ENCODE measurements at places on chromosomes 11 and 22. TPM values are rescaled to one million over a fixed set of nuclear protein-coding genes. Genes with fewer than 3 reads are reported as not detected.

DNA sequence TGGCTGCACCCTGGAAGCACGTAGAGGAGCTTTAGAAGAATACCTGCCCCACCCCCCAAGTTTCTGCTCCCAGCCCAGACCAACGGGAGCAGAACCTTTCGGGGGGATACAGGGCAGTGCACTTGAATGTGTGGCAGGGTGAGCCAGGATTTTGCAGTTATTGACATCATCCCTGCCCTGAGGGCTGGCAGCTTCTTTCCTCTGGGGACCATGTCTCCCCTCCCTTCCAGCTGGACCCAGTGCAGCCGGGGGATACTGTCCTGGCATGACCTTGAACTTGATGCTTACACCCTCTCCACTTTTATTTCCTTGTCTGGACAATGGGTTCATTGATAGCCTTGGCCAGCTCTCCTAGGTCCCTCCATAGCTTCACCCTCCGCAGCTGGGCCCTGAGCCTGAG is 4.1 kb upstream of the CABP7 start:
- no peak for DNase-seq
- peaks cover 59% of the 10 kb centered on the region for H3K27me3 ChIP-seq
- H3K4me3 ChIP-seq = no peak overlapping the region
- H3K27ac ChIP-seq = no peak overlapping the region

MMP13 gene
- total RNA-seq = not detected

KCNA4 gene
- total RNA-seq = 0.27 TPM

KCNJ5 gene
- 1.1 TPM for total RNA-seq

- DNase-seq = no peak
- H3K27ac ChIP-seq = no peak overlapping the region
- H3K4me1 ChIP-seq = peaks cover 2% of the 10 kb centered on the region
- no peaks in the 10 kb centered on the region for H3K27me3 ChIP-seq
- H3K36me3 ChIP-seq = no peaks in the 10 kb centered on the region
Measured at GRCh38 chr11:81602508-81602907, 1131.2 kb downstream of the FAM181B start.

NPAS4 gene
- total RNA-seq = not detected

DNA sequence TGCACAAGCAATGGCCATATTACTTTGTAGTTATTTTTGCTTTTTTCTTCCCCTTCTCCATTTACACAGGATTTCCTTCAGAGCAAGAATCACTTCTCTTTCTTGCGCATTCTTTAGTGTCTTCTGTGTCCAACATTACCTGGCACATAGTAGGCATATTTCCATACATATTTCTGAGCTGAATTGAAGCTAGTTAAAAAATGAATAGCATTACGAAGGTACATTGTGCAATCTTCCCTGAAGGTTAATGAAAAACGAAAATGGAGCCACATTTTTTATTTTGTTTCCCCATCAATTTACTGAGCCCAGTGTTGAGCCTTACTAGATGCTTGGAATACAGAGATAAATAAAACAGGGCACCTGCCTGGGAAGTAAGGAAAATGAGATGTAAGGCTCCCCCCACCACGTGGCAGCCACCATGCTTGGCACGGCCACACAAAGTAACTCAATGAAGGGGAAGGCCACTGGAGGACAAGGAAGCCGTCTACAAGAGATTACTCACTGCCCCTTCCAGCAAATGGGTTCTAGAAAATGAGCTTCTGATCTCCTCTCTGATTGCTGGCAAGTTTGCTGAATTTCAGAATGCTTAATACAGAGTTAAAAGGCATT is 381.9 kb downstream of the LARGE1 start:
- H3K27ac ChIP-seq = peak overlapping the region; percentile 41
- H3K4me1 ChIP-seq = peaks cover 48% of the 10 kb centered on the region
- peaks cover 15% of the 10 kb centered on the region for H3K36me3 ChIP-seq
- no peak overlapping the region for H3K4me3 ChIP-seq
- no peak for DNase-seq

DNA sequence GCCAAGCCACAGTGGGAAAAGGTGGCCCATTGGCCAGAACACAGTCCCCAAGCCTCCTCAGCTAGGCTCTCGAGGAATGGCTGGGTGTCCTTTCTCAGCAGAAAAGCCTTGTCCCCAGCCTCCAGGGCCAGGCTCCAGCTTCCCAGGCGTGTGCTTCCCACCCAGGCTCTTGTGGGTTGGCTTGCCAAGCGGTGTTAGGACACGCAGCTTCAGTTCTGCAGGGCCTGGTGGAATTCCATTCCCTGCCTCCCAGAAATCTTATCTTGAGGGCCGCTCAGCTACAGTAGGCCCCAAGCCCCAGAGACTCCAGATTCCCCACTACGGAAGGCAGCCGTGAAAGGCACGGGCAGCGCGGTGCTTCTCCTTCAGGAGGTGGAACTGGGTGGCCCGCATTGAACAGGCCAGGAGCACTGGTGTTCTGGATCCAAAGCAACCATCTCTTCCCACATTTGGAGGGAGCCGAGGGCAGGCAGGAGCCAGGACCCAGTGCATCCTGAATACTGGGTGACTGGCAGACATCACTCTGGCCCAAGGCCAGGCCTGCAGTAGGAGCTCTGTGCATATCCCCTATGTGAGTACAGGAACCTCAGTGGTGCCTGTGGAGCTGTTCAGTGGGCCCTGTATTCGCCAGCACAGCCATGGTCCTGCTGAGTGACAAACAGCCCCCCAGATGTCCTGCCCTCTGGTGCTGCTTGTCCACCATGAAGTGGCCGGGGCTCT is 16.7 kb upstream of the KCNQ1OT1 start:
- H3K4me3 ChIP-seq = no peak overlapping the region
- no peak overlapping the region for H3K27ac ChIP-seq
- H3K4me1 ChIP-seq = peaks cover 18% of the 10 kb centered on the region
- no peaks in the 10 kb centered on the region for H3K36me3 ChIP-seq

NLRP10 gene
- total RNA-seq = not detected

DNA sequence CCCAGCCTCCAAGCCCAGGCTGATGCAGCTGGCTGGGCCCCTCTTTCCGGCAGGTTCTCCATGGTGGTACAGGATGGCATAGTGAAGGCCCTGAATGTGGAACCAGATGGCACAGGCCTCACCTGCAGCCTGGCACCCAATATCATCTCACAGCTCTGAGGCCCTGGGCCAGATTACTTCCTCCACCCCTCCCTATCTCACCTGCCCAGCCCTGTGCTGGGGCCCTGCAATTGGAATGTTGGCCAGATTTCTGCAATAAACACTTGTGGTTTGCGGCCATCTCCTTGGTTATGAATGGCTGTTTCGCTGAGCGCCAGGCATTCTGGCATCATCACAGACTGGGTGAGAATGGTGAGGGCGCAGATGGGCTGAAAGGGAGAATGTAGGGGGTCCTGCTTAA is 3.6 kb downstream of the PRDX5 start:
- no peak for DNase-seq
- no peak overlapping the region for H3K27ac ChIP-seq
- H3K4me1 ChIP-seq = peaks cover 9% of the 10 kb centered on the region
- no peaks in the 10 kb centered on the region for H3K27me3 ChIP-seq
- peaks cover 5% of the 10 kb centered on the region for H3K36me3 ChIP-seq

GRCh38 chr11:35088226-35088625 is 50.7 kb upstream of the CD44 start:
- no peak for DNase-seq
- H3K27ac ChIP-seq = no peak overlapping the region
- H3K27me3 ChIP-seq = peaks cover 8% of the 10 kb centered on the region
- H3K4me3 ChIP-seq = no peak overlapping the region
- no peaks in the 10 kb centered on the region for H3K36me3 ChIP-seq

GRCh38 chr11:38131535-38131934 is 1533.5 kb upstream of the RAG2 start:
- peaks cover 5% of the 10 kb centered on the region for H3K4me1 ChIP-seq
- H3K4me3 ChIP-seq = no peak overlapping the region

DNA sequence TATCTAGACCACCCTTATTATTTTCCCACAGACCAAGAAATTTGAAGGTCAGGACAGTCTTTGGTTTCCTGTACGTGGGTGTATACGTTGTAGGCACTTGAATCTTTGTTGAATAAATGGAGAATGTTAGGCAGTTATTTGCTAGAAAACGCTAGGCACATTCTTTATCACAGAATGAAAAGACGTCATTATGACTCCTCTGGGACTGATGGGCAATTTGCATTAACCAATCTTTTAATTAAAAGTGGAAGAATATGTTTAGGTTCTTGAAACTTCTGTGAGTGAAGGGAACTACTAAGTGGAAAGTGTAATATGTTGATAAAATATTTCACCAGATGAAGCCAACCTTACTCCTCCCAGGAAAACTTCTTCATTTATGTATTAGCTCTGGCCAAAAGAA is 5.7 kb downstream of the CAT start:
- no peak for DNase-seq
- peaks cover 9% of the 10 kb centered on the region for H3K36me3 ChIP-seq
- H3K4me1 ChIP-seq = peaks cover 10% of the 10 kb centered on the region
- H3K4me3 ChIP-seq = no peak overlapping the region
- no peak overlapping the region for H3K27ac ChIP-seq

GRCh38 chr11:128424271-128424711 is 163.1 kb downstream of the ETS1 start:
- H3K27ac ChIP-seq = peak overlapping the region; percentile 22
- H3K36me3 ChIP-seq = no peaks in the 10 kb centered on the region
- peaks cover 8% of the 10 kb centered on the region for H3K4me1 ChIP-seq
- peaks cover 10% of the 10 kb centered on the region for H3K27me3 ChIP-seq

PRG3 gene
- not detected for total RNA-seq

PRRG4 gene
- 0.75 TPM for total RNA-seq

GRCh38 chr11:47918370-47918690 is 62.0 kb upstream of the PTPRJ start:
- peaks cover 14% of the 10 kb centered on the region for H3K4me1 ChIP-seq
- no peak for DNase-seq
- no peak overlapping the region for H3K4me3 ChIP-seq
- no peaks in the 10 kb centered on the region for H3K36me3 ChIP-seq
- H3K27ac ChIP-seq = peak overlapping the region; percentile 35

SLC1A2 gene
- total RNA-seq = 0.44 TPM

- no peak for DNase-seq
- no peak overlapping the region for H3K27ac ChIP-seq
- H3K27me3 ChIP-seq = no peaks in the 10 kb centered on the region
- peaks cover 8% of the 10 kb centered on the region for H3K36me3 ChIP-seq
- peaks cover 11% of the 10 kb centered on the region for H3K4me1 ChIP-seq
- no peak overlapping the region for H3K4me3 ChIP-seq
Measured at GRCh38 chr11:23112987-23113886, 253.0 kb upstream of the CCDC179 start.

EXT2 gene
- 73.9 TPM for total RNA-seq
